ENCODE measurements at places on chromosomes 5 and 9.

DNA sequence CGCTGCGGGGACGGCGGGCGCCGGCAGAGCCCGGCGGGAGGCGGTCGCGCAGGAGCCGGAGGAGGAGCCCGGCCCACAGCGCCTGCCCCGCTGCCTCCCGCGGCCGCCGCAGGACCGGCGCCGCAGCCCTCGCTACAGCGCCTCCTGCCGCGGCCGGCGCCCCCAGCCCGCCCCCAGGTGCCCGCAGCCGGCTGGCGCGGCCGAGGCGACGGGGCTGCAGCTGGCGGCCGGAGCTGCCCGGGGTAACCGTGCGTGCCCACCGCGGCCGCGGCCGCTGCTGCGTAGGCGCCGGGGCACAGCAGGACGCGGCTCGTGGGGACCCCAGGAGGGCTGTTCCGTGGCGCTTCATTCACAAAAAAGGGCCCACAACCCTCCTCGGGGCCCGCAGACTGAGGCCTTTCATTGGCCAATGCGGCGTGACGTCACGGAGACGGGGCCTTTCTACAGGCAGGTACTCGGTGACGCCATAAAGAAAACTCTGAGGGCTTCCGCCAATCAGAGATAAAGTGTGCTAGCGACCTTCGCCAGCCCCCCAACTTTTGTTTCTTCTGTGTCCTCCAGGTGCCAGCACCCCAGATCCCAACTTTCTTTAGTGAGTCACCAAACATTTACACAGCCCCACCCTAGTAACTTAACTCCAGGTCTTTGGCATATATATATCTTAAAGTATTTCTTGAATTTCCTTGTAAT is at the start of gene CDC14B:
Gene CDC14B (minus strand): TSS at position 353 of the 690 bp plus-strand sequence. CDS start 465 bp downstream, outside the sequence.
- no peak for DNase-seq

- DNase-seq, result no peak
Measured at GRCh38 chr9:131804826-131805225, 65.0 kb upstream of the RAPGEF1 start.

DNA sequence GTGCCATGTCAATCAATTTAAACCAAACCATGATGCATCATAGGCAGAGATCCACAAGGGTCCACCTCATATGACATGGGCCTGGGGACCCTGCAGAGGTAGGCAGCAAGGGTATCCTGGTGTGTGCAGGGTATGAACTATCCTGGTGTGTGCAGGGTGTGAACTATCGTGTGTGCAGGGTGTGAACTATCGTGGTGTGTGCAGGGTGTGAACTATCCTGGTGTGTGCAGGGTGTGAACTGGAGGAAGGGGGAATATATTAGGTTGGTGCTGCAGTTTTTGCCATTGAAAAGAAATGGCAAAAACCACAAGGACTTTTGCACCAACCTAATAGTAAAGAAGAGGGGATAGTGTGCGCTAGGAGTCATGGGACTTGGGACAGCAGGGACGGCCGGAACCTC is 50.0 kb downstream of the MFAP3 start:
- DNase-seq, result no peak

- no peak for DNase-seq
Measured at GRCh38 chr9:4086119-4087090, 213.5 kb downstream of the GLIS3 start.

DNA sequence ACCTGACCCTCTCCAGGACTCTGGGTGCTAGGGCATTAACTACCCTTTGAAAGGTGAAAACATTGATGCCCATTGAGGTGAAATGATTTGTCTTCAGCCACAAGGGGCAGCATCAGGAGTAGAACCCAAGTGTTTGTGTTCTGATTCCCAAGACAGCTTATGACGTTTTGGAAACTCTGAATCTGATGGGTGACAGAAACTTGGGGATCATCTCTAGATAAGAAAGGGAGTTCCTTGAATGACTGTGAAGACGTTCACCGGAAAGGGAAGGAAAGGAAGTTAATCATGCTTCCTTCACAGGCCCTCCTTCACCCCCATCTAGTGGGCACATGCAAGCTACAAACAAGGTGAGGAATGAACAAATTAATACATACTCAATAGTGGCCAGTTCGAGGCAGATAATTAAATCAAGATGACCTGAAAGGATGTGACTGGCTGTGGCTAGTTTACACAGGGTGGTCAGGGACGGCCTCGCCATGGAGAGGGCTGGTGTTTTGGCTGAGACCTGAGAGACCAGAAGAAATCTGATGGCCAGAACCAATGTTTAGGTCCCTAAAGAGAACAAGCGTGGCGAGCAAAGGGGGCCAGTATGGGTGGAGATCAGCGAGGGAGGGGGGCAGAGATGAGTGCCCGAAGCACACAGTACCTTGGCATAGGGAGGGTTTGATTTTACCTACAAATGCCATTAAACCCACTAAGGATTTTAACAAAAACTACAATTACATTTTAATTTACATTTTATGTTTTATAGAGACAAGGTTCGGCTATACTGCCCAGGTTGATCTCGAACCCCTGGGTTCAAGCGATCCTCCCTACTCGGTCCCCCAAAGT is 937 bp upstream of the SLC26A2 start:
- no peak for DNase-seq

DNA sequence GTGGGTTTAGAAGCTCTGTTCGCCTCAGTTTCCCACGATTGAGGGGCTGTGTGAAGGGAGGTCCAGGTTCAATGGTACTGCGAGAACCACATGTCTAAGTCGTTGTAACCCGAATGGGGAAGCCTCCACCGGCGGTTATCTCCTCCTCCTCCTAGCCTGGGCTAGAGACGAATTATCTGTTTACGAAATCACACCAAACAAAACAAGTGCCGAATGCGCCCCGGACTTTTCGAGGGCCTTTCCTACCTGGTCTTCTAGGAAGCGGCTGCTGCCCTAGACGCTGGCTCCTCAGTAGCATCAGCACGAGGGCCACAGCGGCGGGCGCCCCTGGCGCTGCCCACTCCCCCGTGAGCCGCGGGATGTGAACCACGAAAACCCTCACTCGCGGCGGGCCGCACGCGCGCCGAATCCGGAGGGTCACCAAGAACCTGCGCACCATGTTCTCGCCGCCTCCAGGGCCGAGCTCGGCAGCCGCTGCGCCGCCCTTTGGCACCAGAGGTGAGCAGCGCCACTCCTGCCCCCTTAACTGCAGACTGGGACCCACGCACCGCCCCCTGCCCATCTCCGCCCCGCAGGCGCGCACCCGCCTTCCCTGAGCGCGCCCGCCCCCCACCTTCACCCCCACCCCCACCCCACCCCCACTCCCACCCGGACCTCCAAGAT is at the start of gene CDKN2A:
Gene CDKN2A (minus strand): TSS at position 500 of the 663 bp plus-strand sequence.
- no peak for DNase-seq

GRCh38 chr5:111869681-111870080 is 112.7 kb upstream of the NREP start:
- DNase-seq, result no peak

GRCh38 chr5:128687930-128688329 is 149.9 kb upstream of the FBN2 start:
- DNase-seq, result no peak

DNA sequence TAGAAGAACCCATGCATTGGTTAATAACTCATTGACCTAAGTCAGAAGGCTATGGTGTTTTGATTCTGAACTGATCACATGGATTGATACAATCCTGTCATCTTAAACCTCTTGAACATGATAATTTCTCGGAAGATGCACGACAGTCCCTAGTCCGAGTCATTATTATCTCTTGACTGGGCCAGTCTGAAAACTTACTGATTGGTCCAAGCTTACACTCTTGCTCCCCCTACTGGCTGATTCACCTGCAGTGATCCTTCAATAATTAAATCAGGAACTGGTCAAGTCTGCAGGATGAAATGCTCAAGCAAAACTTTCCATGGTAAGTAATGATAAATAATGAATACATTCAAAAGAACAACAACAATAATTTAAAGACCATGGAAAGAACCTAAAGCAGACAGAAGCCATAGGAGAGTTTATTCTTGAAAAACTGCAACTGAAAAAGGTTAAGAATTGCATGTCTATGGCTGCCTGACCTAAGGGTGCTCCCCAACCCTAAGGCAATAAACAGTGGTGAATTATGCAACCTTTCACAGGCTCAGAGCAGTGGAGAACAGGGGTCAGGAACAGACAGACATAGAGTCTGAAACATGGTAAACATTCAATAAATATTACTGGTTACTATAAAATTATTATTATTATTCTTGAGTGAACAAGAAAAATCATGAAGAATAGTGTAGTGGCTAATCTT is 79.3 kb downstream of the BRINP1 start:
- no peak for DNase-seq

DNA sequence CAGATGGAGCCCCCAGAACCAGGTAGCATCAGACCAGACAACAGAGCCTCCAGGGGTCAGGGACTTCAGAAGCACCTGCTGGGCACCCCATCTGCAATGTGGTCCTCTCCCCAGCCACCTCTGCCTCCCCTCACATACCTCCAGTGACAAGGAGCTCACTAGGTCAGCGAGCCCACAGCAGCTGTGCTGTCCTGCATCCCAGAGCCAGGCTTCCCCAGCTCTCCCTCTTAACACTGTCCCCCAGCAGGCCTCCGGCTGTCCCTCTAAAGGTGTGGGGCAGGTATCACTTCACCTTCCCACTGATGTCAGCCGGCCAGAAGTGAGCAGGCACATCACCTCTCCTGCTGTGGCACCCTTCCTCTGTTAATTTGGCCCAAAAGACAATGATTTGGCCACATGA is 83.6 kb downstream of the LMX1B start:
- no peak for DNase-seq

- DNase-seq, result peak; percentile 22
Measured at GRCh38 chr9:106587042-106587441, 275.9 kb upstream of the ZNF462 start.

- no peak for DNase-seq
Measured at GRCh38 chr9:138103111-138103848, 225.7 kb downstream of the CACNA1B start.

- no peak for DNase-seq
Measured at GRCh38 chr5:150734579-150735384, 24.0 kb downstream of the DCTN4 start.

- DNase-seq, result no peak
Measured at GRCh38 chr9:25557645-25558300, 120.5 kb downstream of the TUSC1 start.

- DNase-seq, result no peak
Measured at GRCh38 chr5:65808251-65808741, 86.3 kb downstream of the NLN start.

DNA sequence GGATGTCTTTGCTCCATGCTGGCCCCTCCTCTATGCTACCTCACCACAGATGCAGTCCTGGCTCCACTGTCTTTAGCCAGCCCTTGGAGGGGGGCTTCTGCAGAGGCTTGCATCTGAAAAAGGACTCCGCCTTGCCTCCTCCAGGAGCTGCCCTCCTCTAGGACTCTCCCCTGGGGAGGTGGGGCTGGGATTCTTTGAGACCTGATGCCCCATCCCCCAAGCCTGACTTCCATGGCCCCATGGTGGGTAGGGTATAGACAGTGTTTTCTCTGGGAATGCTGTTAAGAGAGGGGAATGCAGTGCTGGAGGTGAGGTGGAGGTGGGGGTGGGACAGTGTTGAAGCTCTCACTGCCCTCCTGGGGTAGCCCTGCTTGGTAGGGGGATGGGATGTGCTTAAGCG is 14.3 kb downstream of the JADE2 start:
- DNase-seq, result no peak

GRCh38 chr9:91560301-91560700 is 136.7 kb upstream of the NFIL3 start:
- DNase-seq, result peak; percentile 47

DNA sequence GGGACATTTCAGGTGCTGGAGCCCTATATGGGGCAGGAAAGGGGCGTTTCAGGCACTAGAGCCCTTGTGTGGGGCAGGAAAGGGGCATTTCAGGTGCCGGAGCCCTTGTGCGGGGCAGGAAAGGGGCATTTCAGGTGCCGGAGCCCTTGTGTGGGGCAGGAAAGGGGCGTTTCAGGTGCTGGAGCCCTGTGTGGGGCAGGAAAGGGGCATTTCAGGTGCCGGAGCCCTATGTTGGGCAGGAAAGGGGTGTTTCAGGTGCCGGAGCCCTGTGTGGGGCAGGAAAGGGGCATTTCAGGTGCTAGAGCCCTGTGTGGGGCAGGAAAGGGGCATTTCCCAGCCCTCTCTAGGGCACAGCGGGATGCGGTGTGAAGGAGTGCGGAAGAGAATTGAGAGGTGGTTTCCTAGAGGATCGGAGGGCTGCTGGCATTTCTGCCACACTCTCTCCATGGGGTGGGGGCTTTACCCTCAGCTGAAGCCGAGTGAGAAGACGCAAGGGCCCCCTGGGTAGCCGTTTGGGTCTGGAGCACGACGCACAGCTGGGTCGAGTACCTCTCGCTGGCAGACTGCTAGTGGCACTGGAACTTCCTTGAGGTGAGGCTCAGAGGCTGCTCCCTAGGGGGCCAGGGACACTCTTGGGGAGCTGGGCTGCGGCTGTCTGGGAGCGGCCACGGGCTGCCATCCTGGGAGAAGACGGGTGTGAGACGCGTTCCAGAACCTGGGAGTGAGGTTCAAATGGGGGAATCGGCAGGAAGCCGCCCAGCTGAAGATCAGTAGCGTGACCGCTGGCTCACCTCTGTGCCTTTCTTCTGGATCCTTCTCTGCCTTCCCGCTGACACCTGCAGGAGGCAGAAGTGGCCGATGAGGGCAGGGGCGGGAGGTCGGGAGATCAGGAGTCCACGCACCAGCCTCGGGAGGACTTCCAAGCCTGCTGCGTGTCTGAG is 122.6 kb upstream of the IRX4 start:
- DNase-seq, result no peak

- DNase-seq, result peak; percentile 28
Measured at GRCh38 chr9:115717711-115718173, 435.8 kb upstream of the PAPPA start.

- DNase-seq, result no peak
Measured at GRCh38 chr9:110049699-110050450, 158.1 kb downstream of the C9orf152 start.

- DNase-seq, result no peak
Measured at GRCh38 chr9:90000925-90001324, 396.1 kb downstream of the GADD45G start.

GRCh38 chr5:73433982-73434342 is 14.6 kb downstream of the FOXD1 start:
- DNase-seq, result no peak

GRCh38 chr9:7212101-7212500 is 454.3 kb downstream of the KDM4C start:
- DNase-seq, result no peak

DNA sequence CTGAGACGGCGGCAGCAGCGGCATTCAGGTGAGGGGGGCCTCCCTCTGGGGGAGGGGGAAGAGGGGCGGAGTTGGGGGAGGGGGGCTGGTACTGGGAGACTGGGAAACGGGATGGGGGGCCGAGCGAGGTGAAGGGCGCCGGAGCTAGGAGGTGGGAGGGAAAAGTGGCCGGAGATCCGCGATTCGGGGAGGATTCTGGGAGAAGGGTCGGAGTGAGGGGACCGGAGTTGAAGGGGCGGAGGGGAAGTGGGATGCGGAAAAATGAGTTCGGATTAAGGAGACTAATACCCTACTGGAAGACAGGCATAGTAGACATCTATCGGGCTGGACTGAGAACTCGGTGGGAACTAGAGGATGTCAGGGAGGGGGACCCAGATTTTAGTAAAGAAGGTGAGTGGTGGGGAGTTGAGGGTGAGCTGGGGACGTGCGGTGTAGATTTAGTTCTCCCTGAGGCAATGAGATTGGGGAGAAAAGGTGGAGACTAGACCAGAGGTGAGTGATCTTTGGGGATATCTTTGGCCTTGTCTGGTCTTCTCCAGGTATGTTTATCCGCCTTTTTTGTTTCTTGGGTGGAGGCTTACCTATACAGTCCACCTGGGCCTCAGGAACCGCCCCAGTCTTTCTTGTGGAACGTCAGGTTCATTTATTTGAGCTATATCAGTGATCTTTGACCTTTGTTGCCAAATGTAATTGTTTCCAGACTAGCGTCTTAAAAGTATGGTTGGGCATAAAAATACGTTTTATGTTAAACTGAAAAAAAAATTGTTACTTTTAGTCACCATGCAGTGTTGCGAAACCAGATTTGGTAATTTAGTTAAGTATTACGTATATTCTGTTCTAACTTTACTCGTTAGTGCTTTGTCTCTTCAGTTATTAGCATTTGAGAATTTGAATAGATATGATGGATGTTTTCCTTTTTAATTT is 632 bp downstream of the UBAP1 start:
- no peak for DNase-seq
